ENCODE measurements at places on chromosomes 5 and 9.

DNA sequence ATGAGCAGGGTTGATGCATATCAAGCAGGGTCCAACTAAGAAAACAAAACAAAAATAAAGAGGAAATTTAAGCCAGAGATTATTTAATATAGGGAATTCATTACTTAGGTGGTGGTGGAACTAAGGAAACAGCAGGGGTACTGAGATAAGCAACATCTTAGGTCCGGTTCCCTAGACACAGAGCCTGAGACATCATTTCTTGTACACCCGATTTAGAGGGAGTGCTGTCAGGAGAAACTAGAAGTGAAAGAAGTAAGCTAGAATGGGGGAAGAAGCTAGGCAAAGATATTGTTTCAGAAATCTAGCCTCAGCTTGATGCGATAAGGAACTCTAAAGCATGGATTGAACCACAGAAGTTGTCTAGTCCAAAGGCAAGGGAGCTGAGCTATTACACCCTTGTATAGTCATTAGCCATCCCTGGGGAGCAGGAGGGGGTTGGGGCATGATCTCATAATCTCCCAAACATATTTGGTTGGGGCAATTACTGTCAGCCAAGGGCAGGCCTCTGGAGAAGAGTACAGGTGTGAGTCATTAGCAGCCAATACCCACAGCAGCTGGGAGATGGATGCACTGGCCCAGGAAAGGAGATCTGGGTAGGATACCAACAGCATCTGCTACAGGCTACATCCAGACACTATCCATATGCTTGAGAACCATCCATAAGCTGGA is 194.5 kb downstream of the ARL15 start:
- DNase-seq = no peak

GRCh38 chr5:150085191-150085912 is 1.0 kb downstream of the CSF1R start:
- no peak for DNase-seq

GRCh38 chr5:91038180-91038808 is 344.8 kb downstream of the ARRDC3 start:
- no peak for DNase-seq

DNA sequence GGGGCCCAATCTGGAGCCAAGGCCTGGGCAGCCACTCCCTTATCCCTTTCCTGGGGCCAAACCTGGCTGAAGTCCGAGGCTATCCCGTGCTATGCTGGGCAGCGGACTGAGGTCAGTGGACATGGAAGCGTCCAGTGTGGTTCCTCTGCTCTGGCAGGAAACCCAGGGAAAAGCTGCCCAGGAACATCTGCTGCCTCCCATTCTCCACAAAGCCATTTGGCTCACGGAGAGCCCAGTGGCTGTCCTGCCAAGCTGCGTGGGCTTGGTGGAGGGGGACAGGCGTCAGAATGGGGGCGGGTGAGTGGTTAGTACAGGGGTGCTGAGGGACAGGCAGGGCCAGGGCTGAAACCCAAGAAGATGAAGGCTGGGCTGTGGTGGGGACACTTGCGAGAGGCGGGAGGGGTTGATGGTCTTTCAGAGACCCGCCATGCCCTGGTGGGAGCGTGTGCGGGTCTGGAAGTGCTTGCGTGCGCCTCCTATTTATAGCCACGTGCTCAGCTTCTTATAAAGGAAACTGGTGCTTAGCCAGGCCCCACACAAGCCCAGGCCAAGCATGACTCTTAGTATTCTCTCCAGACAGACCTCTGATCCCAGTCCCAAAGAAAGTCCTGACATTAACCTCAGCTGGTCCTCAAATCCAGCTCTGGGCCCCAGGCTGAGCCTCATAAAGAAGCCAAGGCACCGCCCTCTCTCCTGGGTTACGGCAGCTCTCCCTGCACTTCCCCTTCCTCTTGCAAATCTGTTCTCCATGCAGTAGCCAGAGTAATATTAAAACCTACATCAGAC is 9.4 kb upstream of the SLC6A7 start:
- peak; percentile 30 for DNase-seq

DNA sequence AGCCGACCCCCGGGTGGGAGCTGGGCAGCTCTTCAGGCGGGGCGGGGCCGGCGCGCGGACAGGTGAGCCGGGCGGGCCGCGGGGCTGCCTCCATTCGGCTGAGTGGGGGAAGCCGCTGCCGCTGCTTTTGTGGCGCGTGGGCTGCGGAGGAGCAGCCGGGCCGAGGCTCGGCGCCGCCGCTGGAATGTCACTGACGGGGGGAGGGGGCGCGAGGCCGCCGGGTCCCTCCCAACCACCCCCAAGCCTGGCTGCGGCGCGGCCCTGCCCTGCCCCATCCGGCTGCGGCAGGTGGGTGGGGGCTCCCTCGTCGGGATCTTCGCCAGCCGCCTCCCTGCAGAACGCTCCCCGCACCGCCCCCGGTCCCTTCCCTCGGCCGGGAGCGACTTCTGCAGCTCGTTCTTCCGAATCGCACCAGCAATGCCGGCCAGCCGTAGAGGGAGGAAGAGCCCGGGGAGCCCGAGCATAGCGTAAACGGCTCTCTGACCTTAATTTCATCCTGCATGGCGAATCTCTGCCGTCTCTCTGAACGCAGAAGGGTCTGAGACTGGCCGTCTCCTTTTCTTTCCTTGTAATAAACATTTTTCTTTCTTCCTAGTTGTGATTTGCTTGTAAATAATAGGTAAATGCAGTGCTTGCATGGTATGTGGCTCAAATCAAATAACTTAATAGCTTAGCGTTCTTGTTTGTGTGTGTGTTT is 505 bp downstream of the SPTAN1 start:
- DNase-seq = peak; percentile 35
